ENCODE measurements at places on chromosomes 7 and 10.

GRCh38 chr7:39921506-39922175 lies 28.4 kb upstream of the CDK13 start:
- DNase-seq, result no peak

- no peak for DNase-seq
Observed at GRCh38 chr7:80467069-80467468, 44.8 kb downstream of the GNAT3 start.

- no peak for DNase-seq
Observed at GRCh38 chr10:89609833-89610346, 35.2 kb downstream of the PANK1 start.

- no peak for DNase-seq
Observed at GRCh38 chr7:95276114-95276513, 48.2 kb downstream of the PON1 start.

GRCh38 chr10:72810976-72811375 lies 82.6 kb upstream of the OIT3 start:
- DNase-seq, result no peak

DNA sequence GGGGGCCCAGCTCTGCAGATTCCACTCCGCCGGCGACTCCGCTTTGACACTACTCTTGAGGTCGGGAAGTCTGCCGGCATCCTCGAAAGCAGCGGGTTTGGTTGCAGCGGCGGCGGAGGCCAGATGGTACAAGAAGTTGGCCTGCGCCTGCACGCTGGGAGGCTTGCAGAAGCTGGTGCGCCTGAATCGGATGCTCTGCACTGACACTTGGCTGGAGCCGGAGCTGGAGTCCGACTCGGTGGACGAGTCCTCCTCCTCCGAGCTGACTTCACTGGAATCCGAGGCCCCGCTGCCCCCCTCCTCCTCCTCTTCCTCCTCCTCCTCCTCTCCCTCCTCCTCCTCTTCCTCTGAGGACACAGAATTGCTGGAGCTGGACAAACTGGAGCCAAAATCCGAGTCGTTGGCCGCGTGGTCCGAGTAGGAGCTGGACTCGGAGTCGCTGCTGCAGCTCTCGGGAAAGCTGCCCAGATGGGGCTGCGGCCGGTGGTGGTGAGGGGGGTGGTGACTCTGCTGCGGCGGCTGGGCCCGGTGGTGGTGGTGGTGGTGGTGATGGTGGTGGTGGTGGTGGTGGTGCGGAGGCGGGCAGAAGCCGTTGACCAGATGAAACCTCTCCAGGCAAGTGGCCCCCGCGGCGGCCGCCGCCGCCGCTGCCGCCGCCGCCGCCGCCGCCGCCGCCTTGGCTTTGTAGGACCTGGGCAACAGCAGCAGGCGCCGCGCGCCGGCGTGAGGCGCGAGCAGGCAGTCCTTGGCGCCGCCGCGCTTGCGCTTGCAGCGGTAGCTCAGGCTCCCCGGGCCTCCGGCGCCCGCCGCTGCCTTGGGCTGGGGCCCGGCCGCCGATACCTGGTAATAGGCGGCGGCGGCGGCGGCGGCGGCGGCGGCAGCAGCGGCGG lies 9.0 kb downstream of the SKIDA1 start:
- no peak for DNase-seq

GRCh38 chr10:126468876-126469643 lies 80.8 kb upstream of the ADAM12 start:
- DNase-seq, result no peak

DNA sequence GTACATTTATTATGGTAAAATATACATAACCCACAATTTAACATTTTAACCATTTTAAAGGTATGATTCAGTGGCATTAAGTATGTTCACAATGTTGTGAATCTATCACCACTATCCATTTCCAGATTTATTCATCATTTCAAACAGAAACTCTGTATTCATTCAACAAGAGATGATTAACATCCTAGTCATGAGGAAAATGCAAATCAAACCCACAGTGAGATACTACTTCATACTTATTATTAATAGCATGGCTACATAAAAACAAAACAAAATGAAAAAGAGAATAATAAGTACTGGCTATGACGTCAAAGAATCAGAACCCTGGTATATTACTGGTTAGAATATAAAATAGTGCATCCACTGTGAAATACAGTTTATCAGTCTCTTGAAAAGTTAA lies 386.6 kb upstream of the POM121L12 start:
- no peak for DNase-seq

- no peak for DNase-seq
Observed at GRCh38 chr10:132562177-132562915, 24.8 kb downstream of the INPP5A start.

GRCh38 chr7:127447326-127447945 lies 54.9 kb upstream of the ZNF800 start:
- peak; percentile 31 for DNase-seq

DNA sequence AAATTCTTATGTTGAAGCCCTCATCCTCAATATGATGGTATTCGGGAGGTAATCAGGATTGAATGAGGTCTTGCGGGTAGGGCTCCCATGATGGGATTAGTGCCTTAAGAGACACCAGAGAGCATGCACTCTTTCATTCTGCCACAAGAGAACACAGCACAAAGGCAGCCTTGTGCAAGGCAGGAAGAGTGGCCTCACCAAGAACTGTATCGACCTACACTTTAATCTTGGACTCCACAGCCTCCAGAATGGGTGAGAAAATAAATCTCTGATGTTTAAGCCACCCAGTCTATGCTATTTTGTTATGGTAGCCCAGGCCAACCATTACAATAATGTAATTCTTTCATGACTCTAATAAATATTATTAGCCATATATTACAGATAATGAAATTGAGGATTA lies 8.4 kb downstream of the SEM1 start:
- DNase-seq, result no peak

DNA sequence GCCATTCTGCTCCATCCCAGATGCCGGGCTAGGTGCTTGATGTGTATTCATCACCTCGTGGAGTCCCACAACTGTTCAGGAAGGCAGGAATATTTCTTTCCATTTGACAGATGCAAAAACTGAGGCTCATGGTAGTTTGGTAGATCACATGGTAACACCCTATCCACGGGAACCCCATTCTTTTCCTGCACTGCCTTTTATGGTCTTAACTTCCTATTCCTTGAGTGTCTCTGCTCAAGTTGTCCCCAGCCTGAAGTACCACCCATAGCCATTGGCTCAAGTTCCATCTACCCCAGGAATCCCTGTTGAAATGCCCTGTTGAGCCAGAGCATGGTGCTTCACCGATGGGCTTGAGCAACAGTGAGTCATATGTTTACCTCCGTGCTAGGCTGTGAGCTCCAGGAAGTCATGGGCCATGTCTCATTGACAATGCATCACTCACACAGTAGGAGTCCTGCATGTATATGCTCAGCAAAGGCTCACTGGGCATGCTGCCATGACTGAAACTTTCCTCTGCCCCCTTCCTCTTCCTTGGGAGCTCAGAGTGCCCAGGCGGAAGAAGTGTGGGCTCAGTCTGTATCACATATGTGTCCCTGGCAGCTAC lies 71.7 kb upstream of the ADAM12 start:
- no peak for DNase-seq
